Astrocyte of the hippocampus (primary cell): ENCODE measurements at places on chromosomes 6 and 20.

DNA sequence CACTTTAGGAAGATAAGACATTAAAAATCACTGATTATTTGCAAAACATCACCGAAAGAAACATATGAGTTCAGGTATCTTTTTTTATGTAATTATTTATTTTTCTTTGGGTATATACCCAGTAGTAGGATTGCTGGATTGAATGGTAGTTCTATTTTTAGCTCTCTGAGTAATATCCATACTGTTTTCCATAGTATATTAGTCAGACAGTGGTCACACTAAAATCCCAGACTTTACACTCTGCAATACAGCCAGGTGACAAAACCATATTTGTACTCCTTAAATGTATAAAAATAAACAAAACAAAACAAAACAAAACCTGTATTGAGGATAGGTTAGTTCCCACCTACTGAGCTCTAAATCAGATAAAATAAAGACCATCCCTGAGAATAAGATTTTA, 1024.3 kb upstream of the EYS start:
- no peak for DNase-seq

GRCh38 chr20:46681032-46681854, 8.0 kb downstream of the TP53RK start:
- peak; percentile 76 for DNase-seq

DNA sequence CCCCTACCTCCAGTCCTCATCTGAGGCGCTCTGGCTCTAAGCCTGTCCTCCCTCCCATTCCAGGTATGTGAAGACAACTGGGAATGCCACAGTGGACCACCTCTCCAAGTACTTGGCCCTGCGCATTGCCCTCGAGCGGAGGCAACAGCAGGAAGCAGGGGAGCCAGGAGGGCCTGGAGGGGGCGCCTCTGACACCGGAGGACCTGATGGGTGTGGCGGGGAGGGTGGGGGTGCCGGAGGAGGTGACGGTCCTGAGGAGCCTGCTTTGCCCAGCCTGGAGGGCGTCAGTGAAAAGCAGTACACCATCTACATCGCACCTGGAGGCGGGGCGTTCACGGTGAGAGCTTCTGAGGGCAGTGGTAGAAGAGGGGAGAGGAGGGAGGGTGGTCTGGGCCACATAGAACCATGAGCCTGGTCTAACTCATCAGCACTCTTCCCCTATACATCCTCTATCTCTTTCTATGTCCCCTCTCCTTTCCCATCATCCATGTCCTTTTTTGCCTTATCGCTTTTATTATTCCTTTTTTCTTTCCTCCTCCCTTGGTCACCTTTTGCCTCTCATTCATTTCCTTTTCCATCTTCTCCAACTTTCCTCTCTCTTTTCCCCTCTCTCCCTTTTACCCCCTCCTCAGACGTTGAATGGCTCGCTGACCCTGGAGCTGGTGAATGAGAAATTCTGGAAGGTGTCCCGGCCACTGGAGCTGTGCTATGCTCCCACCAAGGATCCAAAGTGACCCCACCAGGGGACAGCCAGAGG, 3.5 kb downstream of the RING1 start:
- DNase-seq: no peak

- DNase-seq: no peak
Measured at GRCh38 chr6:27136077-27136644, 111.3 kb upstream of the PRSS16 start.

DNA sequence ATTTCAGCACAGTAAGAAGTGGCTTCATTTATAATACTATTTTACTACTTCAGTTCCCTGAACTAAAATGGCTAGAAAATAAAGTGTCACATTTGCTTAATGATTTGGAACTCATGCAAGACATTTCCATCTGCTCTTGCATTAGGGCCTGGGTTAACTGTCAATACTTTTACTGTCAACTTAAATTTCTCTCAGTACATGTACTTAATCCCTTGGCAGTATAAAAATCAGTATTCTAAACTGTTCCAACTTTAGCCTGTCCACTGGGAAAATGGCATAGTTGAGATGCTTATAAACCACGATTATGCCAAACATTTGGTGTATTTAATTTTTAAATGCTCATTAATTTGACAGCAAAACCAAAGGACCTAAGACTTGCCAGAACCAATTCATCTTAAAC, 154.5 kb downstream of the ASCC3 start:
- peak; percentile 77 for DNase-seq

- no peak for DNase-seq
Measured at GRCh38 chr6:168870982-168871381, 382.7 kb downstream of the THBS2 start.

DNA sequence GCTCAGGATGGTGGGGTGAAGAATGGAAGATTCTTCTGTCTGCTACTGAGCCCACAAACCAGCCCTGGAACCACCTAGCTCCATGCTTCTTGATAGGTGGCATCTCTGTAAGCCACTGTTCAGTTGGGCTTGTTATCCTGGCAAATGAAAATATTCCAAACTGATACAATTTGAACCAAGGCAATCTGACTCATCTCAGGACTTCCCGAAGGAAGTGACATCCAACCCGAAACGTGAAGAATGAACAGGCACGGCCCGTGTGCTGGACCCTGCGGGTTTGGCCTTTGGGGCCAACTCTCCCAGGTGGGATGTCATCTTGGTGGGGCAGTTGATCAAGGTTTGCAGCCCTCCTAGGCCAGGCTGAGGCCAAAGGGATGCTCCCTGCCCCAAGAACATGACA, 160.3 kb downstream of the PREX1 start:
- no peak for DNase-seq

GRCh38 chr6:144104898-144105487, 9.6 kb upstream of the SF3B5 start:
- DNase-seq: peak; percentile 82

- no peak for DNase-seq
Measured at GRCh38 chr6:113558966-113559365, 298.2 kb upstream of the MARCKS start.

GRCh38 chr6:116512111-116512559, 696 bp downstream of the CALHM5 start:
- no peak for DNase-seq

DNA sequence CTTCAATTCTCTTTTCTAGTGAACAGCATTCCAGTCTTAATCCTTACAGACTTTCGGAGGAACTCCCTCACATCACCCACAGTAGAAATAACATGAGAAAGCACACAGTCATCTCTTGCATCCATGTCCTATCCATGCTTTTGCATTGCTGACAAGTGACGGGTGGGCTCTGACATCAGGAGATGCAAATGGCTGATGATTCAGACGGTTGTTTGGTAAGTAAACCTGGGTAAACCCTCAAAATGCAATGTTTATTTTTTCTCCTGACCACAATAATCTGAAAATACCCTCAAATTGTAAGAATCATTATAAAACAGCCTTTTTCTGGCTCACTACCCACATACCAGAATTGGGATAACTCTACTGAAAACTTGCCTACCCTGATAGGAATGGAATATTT, 792.0 kb downstream of the MAFB start:
- peak; percentile 76 for DNase-seq

- no peak for DNase-seq
Measured at GRCh38 chr6:87806099-87806498, 104.1 kb upstream of the AKIRIN2 start.

- DNase-seq: no peak
Measured at GRCh38 chr20:9926476-9926875, 87.6 kb upstream of the PAK5 start.

GRCh38 chr20:45913116-45913515, 1.2 kb upstream of the PLTP start:
- no peak for DNase-seq

GRCh38 chr6:126015863-126016262, 29.5 kb downstream of the TRMT11 start:
- DNase-seq: peak; percentile 23

GRCh38 chr6:142187209-142187608, 40.1 kb downstream of the VTA1 start:
- DNase-seq: peak; percentile 52

DNA sequence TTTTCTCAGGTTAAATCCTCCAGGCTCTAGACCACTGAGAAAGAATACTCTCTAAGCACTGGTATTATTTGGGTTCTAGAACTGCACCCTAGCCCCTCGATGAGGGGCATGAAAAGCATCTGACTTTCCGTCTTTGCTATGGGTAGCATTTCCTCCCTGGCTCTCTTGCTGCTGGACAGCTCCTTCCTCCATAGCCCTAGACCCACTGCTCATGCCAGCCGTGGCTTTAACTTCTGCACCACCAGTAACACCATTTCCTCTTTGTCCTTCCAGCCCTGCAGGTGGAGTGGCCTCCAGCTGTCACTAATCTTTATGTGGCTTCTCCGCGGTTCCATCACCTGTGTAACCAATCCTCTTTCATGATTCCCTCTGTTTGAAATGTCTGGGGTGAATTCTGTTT, 194.9 kb downstream of the SCP2D1 start:
- DNase-seq: no peak

DNA sequence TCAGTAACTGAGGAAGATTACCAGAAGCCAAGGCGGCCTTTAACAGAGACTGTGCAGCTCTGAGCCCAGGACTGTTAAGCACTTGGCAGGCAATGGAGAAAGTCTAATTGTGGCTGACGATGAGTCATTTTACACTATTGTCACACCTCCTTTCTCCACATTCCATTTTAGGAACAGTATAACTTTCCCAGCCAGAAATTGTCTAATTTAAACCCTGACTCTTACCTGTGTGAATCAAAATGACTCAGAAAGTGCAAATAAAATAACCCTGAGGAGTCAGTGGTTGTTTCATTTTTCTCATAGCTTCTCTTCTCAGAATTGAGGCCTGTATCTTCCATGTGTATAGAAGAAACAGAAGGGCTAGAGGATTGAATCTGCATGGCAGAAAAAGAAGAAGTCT, 40.0 kb upstream of the OPN5 start:
- DNase-seq: peak; percentile 84

DNA sequence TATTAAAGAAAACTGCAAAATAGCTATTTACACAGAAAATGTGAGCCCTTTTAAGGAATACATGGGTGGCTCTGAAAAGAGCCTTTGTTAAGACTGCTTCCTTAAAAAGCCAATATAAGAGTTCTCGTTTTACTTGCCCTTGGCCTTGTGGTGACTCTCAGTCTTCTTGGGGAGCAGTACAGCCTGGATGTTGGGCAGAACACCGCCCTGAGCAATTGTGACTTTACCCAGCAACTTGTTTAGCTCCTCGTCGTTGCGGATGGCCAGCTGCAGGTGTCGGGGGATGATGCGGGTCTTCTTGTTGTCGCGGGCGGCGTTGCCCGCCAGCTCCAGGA, 111.5 kb downstream of the HFE start:
- no peak for DNase-seq

GRCh38 chr20:17179840-17180239, 47.0 kb upstream of the PCSK2 start:
- no peak for DNase-seq

DNA sequence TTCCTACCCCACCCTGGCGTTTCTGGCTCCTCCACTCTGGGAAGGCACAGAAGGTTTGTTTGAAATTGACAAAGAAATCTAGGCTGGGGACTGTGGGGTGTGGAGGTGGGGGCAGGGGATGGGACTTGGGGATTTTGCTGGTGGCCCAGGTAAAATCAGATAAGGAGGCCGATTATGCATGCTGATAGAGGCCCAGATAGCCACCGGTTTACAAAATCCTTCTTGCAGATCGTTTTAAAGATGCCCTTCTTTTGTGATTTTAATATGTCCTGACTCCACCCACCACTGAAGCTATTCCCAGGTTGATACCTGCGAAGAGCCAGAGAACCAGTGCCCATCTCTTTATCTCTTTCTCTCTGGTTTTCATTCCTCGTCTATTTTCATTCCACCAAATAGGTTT, 104.9 kb downstream of the TFAP2C start:
- DNase-seq: no peak
